ENCODE measurements at places on chromosomes 1 and 21.
A peak's percentile ranks its signal among the peaks of the same experiment; 100 is the strongest.

- DNase-seq = no peak
Measured at GRCh38 chr1:203214871-203215270, 14.6 kb downstream of the CHIT1 start.

- no peak for DNase-seq
Measured at GRCh38 chr1:2642131-2642559, 9.3 kb upstream of the MMEL1 start.

DNA sequence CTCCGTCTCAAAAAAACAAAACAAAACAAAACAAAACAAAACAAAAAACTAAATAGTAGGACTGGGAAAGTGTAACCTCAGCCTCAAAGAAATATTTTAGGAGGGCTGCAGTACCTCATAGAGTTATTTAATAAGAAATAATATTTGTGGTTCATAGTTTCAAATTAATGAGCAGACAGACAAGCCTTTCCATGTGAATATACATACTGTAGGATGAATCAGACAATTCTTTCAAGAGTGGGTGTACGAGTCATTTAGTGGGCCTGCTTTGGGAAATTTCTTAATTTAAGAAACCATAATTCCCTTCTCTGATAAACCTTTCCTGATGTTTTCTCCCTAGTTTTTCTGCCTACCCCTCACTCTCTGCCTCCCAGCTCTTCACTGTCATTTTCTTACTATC, 52.5 kb downstream of the CDC14A start:
- no peak for DNase-seq

DNA sequence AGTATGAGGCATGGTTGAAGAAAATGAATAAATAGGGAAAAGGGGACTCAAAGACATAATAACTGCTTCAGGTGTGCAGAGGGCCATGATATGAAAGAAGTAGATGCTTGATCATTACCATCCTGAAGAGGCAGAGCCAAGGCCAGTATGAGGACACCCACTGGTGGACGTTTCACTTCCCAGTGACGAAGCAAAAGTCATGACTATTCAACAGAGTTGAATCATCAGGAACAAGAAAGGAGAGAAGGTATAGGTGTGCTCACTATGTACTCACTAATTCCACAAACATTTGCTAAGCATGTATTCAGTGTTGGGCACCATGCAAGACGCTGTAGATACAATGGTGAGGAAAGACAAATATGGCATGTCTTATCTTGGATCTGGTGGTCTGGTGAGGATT, 319.2 kb upstream of the RUNX1 start:
- no peak for DNase-seq

GRCh38 chr1:157673008-157673407, 27.6 kb downstream of the FCRL3 start:
- no peak for DNase-seq

GRCh38 chr1:37989361-37989930, 376 bp downstream of the SF3A3 start:
- peak; percentile 66 for DNase-seq

- no peak for DNase-seq
Measured at GRCh38 chr1:17052641-17053040, 1.2 kb downstream of the SDHB start.

DNA sequence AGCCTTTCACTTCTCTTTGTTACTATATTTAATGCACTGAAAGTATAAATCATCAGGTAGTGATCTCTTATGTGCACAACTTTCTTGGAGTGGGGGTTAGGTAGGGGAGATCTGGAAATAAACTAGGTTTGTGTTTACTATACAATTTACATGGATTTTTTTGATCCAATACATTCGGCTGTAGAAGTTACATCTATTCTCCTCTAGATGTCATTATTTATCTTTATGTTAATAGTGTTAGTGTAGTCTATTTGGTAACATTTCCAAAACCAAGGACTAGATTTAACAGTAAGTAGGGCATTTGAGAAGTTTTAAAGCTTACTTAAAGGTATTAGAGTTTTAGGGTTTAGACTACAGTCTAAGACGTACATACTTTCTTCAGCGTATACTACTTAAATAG, 5.4 kb downstream of the VPS45 start:
- DNase-seq = no peak

DNA sequence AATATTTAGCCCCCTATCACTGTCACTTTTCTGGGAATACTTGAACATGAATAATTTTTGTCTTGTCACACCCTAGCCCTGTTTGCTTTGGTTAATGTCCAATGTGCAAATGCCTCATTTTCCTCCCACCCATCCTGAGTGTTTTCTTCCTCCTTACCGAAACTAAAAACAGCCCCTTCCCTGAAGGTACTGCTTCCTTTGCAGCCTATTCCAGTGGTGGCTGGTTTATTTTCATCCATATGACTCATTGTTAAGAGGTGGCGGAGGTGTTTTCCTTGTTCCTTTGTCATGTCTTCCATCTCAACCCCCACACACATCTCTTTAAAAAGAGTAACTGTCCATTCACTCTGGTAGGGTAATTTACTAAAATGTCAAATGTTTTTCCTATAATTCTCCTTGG, 40.4 kb downstream of the CD55 start:
- no peak for DNase-seq

- no peak for DNase-seq
Measured at GRCh38 chr21:34795175-34795547, 126.4 kb downstream of the CLIC6 start.

GRCh38 chr1:156804026-156804425, 12.6 kb downstream of the SH2D2A start:
- peak; percentile 41 for DNase-seq

DNA sequence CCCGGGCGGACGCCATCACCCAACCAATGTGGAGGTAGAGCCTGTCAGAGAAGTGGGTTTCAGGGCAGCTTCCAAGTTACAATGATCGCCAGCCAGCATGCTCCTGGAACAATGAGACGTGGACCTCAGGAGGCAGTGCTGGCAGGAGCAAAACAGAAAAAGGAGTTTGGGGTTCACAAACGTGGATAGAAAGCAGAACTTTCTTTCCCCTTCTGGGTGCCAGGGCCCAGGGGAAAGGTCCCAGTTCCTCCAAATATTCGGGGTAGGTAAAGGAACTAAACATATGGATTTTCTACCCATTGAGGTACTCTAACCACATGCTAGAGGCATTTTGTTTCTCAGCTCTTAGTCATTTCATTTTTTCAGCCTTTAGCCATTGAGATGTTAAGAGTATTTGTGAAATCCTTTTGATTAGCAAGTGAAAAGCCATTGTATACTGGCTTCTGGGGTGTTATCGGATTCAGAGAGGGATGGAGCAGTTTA, 488.4 kb upstream of the ADGRL2 start:
- no peak for DNase-seq

DNA sequence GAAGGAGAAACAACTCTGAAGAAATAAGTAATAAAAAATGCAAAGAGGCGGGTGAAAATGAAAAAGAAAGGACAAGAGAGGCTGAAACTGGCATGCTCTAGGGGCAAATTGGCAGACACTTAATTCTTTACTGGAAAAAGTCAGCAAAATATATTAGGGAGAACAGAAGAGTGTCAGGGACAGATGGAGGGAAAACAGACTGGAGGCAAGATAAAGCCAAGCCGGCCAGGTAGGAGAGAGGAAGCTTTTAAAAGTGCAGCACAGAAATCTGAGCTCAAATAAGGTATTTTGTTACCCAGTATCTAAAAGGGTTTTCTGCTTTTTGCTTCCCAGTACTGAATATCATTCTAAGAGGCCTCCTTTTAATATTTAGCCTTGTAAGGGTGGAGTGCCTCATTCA, 339.3 kb downstream of the PAPPA2 start:
- no peak for DNase-seq

GRCh38 chr1:236480758-236481436, 42.9 kb upstream of the LGALS8 start:
- DNase-seq = no peak

DNA sequence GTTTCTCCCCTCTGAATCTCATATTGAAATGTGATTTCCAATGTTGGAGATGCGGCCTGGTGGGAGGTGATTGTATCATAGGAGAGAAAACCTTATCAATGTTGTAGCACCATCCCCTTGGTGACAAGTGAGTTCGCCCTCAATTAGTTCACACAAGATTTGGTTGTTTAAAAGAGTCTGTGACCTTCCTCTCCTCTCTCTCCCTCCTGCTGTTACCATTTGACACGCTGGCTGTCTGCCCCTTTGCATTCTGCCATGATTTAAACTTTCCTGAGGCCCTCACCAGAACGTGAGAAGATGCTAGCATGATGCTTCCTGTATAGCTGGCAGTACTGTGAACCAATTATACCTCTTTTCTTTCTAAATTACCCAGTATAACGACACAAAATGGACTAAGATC, 730.9 kb upstream of the PRMT6 start:
- DNase-seq = no peak

DNA sequence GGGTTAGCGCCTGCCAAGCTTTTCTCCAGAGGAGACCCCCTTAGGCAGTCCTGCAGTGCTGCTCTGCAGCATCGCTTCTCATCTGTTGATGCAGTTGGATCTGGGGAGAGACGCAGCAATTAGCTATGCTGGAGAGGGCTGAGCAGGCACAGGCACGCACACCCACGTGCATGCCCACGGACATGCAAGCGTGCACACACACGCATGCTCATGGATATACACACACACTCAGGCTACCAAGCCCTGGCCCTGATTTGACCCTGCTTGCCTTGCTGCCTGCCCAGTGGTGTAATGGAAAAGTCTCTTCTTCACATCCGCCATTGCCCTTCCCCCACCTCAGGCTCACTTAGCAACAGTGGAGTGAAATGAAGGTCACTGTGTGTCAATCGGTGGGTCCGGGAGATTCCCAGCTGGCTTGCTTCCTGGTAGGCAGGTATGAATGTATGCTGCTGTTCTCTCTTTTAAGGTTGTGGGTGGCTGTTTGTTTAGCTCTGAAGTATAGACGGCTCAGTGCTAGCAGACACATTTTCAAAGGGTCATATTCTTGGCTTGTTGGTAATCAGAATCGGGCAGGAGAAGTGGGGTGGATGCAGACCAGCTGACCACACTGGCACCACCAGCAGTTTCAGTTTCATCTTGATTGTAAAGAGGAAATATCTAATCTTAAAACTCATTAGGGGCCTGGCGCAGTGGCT, 9.5 kb downstream of the ATP1B1 start:
- DNase-seq = no peak

DNA sequence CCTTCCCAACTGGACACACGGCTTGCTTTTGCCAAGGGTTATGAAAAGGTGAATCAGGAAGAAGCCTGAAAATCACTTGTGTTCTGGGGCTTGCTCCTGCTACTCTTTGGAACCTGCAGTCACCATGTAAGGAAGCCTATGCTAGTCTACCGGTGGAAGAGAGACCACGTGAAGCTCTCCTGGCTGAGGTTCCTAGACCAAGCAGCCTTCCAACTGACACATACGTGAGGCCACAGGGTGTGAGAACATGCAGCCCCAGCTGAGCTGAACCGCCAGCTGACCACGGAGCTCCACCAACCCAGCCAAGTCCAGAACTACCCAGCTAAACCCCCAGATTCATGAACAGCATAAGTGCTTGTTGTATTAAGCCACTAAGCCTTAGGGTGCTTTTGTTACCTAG, 72.8 kb upstream of the KRTAP19-8 start:
- no peak for DNase-seq

- DNase-seq = no peak
Measured at GRCh38 chr21:45630066-45630694, 13.3 kb upstream of the PCBP3 start.

- DNase-seq = no peak
Measured at GRCh38 chr21:23111070-23111600, 2112.9 kb downstream of the NCAM2 start.

DNA sequence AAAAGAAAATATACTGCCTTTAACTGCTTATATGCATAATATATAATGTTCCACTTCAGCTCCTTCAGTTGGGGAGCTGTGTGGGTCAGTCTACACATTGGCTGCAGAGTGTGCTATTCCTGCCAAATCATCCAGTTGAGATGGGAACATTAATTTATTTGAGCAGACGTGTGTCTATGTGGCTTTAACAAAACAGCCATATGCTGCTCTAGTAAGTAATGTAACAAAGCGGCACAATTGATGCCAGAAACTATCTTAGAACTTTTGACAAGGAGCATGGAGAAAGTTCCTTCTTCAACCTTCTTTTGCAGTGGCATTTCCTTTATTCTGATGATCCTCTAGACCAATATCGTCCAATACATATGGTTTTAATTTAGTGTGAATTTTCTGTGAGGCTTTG, 285.9 kb upstream of the C1orf87 start:
- DNase-seq = no peak

DNA sequence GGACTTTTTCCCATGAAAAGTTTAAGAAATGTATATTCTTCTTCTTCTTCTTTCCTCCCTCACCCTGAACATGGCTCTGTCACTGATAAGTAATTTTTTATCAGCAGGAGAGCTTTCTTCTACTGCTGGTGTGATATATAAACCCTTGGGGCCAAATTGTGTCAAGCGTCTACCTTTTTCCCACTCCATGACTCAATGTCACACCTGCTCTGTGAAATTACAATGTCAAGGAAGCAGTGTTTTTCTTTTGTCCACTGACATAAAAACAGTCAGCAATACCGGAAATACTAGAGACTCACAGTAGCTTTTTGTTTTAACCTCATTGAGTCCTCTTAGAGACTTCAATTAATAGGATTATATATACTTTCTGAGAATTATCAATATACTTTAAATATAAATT, 416.2 kb upstream of the ADGRL4 start:
- no peak for DNase-seq

DNA sequence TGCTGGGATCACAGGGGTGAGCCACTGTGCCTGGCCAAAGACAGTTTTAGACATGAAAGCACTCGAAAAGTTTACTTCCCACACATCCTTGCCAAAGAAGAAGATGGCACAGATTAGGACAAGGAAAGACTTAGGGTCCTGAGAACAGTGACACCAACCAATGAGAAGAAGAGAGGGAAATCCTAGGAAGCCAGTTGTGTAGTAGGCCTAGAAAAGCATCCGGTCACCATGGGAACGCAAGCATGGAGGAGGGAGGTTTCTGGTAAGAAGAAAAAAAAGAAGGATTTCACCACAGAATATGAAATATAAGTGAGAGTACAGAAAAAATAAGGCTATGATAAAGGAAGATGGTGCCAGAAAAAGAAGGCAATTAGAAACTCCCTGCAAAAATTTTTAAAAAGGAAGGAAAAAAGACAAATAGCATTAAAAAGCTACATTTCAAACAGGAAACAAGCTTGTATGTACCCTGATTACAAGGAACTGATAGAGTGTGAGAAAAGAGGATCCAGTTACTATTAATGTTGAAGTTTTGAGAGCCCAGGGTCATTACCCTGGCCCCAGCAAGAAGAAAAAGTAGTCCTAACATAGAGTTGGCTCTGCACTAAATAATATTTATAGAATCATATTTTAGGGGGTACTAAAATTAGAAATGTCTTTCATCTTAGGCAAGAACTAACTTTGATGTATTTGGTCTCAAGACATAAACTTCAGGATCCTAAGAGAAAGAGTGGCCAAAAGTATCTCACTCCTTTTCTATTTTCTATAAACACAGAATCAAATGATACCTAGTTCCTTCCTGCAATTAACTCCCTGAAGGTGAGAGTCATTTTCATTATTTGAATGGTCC, 16.1 kb downstream of the DIPK1A start:
- no peak for DNase-seq

Measured in islet precursor cell (in vitro differentiated cells).